Fibroblast of skin of back (primary cell): ENCODE measurements at places on chromosomes 5 and 9.

DNA sequence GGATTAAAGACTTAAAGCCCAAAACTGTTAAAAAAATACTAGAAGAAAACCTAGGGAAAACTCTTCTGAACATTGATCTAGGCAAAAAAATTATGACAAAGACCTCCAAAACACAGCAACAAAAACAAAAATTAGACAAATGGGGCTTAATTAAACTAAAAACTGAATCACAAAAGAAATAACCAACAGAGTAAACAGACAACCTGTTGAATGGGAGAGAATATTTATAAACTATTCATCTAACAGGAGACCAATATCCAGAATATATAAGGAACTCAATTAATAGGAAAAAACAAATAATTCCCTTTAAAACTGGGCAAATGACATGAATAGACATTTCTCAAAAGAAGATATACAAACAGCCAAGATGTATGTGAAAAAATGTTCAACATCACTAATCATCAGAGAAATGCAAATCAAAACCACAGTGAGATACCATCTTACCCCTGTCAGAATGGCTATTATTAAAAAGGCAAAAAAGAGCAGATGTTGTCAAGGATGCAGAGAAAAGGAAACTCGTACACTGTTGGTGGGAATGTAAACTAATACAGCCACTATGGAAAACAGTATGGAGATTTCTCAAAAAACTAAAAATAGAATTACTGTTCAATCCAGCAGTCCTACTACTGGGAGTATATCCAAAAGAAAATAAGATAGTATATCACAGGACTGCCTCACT, 50.2 kb upstream of the TLX3 start:
- peak; percentile 18 for DNase-seq

DNA sequence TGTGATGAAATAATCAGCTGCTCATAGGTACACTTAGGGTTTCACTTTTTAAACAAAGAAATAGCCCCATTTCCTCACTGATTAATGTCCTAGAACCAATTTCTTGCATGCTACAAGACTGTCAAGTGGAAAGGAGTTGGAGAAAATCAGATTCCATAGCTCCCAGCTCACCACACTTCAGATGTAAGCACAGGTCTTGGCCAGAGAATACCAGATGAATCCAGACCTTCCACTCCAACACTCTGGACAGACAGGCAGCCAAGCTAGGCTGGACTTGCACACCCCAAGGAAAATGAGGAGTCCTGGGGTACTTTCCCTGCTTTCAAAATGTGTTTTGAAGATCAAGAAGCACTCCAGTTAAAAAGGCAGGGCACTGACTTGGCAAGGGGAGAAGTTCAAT, 68.5 kb downstream of the KLHL3 start:
- no peak for DNase-seq

DNA sequence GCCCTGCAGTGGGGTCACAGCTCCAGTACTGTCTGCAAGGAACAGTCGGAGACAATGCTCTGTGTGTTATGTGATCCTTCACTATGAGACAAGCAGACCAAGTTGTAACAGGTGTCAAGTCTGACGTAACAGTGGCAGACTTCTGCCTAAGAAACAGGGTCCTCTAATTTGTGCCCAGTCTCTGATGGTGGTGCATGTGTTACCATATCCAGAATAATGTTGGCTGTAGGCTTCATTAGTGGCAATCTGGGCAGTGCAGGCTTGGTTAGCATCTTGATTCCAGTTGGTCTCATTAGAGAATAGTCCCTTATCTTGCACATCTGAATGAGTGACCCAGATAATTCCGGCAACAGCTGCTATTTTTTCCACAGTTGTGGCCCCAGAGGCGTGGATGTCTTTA, 33.8 kb downstream of the ZNF131 start:
- DNase-seq = no peak

DNA sequence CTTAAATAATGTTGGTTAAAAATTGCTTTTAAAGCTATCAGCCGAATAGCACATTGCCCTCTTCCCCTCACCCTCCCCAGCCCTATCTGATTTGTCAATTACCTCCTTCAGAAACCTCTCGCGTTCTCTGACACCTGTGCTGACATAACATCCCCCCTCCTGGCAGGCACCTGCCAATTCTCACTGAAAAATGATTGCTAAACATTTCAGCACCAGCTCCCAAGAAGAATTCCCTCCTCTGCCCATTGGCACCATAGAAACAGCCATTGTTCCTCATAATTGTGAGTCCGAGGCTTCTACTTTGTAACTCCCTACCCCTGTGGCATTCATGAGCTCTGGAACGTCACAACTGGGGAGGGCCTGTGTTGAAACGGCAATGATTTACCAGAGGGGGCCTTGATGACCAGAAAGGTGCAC, 20.2 kb downstream of the CDH6 start:
- no peak for DNase-seq

DNA sequence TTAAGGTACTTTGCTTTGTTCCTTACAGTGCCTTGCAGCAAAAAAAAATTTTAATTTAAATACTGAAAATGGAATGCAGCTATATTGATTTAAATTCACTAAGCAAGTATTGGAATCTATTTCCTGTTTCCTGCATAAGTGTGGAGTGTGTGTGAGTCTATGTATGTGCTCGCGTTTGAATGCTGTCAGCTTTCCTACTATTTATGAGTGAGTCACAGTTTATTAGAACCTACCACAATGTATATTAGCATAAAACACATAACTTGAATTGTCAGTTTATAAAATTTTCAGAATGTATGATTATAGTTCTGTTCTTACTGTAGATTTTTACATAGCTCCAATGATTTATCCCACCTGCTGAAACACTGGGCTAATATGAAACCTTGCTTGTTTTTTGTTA, 302.1 kb downstream of the NR2F1-AS1 start:
- peak; percentile 51 for DNase-seq

DNA sequence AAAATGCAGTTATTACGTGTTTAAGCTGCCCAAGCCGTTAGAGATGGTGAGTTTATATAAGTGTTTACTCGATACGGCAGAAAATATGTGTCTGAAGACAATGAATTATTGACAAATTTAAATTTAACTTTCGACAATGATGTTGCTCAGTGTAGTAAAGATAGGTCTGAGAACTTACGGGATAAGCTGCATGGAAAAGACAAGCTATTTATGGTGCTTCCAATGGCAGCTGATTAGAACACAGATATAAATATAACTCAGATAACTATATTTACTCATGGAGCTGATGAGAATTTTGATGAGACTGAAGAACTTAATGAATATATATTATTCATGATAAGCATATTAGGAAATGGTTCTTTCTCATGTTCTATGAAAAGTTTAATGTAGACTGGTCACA, 139.3 kb downstream of the AUH start:
- DNase-seq = no peak

GRCh38 chr5:146799231-146799630, 79.3 kb downstream of the PPP2R2B start:
- no peak for DNase-seq

DNA sequence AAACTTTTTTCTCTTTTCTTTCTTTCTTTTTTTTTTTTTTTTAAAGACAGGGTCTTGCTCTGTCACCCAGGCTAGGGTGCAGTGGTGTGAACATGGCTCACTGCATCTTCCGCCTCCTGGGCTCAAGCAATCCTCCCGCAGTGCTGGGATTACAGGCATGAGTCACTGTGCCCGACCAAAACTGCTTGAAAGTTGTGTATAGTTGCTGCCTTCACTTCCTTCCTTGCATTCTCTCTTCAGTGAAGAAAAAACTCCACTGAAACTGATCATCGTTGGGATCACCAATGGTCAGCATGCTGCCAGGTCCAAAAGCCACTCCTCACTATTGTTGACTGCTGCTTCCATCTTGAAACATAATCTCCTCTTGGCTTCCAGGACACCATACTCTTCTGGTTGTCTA, 66.6 kb upstream of the CTNNA1 start:
- DNase-seq = peak; percentile 47

DNA sequence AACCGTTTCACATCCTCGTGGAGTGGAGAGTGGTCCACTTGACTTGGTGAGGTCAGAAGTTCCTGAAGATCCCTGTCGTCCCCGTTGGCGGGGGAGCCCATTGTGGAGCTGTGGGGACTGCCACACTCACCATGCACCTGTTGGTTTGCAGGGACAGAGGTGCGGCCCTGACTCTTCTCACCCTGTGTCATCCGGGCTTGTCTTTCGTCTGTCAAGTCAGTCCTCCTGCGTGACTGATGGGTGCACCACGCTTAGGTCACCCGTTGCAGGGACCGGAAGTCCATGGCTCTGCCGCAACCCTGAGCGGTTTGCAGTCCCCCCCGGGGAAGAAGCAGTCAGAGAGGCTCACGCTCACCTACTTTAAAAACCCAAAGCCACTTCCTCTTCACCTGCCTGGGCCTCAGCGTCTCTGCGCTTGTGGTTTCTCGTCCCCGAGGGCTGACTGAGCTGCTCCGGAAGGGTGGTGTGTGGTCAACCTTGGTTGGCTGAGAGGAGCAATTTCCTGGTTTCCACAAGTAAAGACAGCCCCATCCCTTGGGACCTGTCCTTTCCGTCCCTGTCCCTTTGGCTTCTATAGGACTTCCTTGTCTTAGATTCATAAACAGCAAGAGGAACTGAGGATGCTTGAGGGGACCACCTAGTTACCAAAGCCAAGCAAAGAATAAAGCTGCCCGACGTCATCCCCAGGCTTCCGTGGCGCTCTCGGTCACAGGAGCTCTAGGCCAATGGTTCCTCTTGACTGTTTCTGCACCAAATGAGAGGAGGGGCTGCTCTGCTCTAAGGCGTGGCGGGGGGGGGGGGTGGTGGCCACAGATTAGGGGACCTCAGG, 53.2 kb downstream of the USP20 start:
- DNase-seq = no peak

DNA sequence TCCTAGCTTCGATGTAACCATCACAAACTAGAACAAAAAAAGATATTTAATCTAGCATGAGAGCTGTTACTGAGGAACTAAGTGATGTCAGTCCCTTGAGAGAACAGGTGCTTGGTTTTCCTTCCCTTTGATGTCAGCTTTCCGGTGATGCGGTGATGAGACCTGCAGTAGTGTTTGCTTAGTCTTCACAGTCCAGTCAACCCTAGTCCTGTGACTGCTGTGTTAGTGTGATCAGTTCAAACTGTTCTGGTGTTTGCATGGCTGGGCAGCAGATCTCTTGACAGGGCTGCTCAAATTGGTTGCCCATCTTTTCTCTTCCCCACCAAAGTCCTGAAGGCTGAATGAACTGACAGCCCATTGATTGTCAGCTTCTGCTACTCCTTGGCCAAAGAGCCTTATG, 608.6 kb upstream of the DAB2 start:
- no peak for DNase-seq

GRCh38 chr9:87880116-87880515, 2.6 kb upstream of the SPATA31E1 start:
- peak; percentile 7 for DNase-seq

GRCh38 chr5:77427998-77428397, 64.1 kb downstream of the WDR41 start:
- peak; percentile 46 for DNase-seq

GRCh38 chr9:101399643-101399970, 956 bp downstream of the ZNF189 start:
- no peak for DNase-seq

DNA sequence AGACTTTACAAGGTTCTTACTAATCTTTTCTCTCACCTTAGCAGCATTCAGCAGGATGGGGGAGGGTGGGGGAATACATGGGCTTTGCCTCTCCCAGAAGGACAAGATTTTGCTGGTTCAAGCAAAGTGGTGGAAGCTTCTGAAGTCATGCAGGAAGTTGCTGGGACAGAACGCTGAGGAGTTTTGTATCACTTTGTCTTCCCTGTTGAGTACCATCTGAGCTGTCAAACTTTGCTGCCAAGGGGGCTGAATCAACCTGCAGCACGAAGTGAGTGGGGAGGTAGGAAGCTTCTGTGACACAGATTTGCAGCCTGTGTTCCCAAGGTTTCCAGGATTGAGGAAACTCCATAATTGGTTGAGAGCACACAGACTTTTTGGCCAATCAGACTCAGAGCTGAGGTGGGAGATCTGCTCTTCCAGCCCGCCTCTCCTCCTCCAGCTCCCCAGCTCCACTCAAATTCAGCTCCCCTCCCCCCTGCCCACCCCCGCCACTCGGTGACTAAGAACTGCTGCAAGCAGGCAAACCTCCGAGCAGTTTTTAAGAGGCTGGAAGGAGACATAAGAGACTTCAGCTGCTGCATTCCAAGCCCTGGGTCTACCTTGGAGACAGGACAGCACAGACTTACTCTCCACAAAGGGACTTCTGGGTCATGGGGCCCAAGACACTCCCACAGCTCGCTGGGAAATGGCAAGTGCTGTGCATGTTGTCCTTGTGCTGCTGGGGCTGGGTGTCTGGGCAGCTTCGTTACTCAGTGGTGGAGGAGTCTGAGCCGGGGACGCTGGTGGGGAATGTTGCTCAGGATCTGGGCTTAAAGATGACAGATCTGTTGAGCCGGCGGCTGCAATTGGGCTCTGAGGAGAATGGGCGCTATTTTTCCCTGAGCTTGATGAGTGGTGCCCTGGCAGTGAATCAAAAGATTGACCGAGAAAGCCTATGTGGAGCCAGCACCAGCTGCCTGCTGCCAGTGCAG, at the start of gene PCDHGC5:
PCDHGC5 (plus strand) TSS at position 491 of the 971 bp plus-strand sequence; CDS start at position 651, 160 bp downstream.
- DNase-seq = peak; percentile 82

DNA sequence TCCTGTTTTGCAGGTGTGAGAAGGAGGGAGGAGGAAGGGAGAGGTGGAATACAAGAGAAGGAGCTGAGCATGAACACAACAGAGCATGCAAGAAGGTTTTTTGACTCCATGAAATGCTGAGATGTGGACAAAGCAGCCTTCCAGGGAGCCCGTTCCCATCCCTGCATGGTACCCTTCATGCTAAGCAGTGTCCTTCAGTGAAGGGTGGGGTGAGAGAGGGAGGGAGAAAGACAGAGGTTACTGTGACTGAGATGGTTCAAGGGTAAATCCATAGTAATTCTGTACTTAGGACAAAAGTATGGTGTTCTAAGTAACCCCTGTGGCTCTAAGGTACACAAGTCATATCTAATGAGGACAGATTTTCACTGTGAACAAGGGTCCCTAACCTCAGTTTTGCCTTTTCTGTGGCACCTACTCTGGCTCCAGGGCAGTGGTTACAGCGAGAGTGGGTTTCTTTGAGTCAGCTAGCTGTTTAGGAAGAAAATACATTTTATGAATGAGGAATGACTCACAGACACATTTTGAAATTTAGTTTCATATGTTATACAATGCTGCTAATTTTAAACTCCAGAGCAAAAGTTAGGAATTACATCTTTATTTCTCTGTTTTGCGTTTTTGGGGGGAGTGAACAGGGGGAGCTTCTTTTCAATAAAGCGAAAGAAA, 184.9 kb upstream of the SLC12A2 start:
- DNase-seq = peak; percentile 24

GRCh38 chr9:112819635-112820496, 69.3 kb downstream of the SNX30 start:
- DNase-seq = peak; percentile 73

DNA sequence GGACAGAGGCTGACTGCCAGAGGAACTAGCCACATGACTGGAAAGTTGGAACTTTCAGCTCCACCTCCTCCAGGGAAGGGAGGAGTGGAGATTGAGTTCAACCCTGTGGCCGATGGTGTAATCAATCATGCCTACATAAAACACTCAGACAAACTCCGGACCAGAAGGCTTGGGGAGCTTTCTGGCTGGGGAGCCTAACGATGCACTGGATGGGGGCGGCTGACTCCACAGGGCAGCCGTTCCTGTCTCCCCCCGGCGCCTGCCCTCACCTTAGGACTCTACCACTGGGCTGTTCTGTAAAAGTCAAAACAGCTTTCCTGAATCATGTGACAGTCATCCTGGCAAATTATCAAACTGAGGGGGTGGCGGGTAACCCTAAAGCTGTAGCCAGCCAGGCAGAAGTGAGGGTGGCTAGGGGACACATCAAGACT, 58.0 kb downstream of the GOLM1 start:
- no peak for DNase-seq

- DNase-seq = no peak
Observed at GRCh38 chr9:117191504-117192261, 223.2 kb downstream of the ASTN2 start.
